ENCODE measurements at places on chromosomes 2 and 18.

DNA sequence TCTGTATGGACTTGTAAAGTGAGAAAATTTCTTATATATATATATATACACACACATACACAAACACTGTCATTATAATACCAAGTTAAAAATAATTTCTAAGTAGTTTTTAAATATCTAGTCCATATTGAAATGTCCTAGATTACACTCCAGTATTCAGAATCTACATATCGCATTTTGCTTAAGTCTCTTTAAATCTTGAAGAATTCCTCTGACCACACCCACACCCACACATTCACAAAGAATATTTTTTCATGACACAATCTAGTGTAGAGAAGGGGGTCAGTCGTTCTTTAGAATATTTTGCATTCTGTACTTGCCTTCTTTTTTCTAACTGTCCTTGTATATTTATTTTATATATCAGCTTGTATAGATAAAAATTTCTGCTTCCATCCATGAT, 509.7 kb downstream of the CCDC85A start:
- DNase-seq, result no peak

GRCh38 chr2:80392441-80392840, 87.9 kb upstream of the LRRTM1 start:
- no peak for DNase-seq

DNA sequence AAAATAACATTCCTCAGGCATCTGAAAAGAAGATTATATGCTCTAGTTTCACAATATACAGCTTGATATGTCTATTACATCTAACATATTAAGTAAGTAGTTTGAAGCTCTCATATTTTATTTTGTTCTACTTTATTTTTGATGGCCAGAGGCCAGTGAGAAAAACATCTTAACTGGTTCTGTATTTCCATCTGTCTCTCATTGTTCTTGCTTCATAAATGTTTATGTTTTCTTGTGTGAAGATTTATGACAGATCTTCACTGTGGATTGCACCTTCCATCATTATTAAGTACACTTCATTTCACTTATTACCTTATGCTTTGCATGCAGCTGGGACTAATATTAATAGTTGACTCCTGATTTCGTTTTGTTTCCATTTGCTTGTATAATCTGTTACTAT, 511.2 kb downstream of the TSN start:
- no peak for DNase-seq

DNA sequence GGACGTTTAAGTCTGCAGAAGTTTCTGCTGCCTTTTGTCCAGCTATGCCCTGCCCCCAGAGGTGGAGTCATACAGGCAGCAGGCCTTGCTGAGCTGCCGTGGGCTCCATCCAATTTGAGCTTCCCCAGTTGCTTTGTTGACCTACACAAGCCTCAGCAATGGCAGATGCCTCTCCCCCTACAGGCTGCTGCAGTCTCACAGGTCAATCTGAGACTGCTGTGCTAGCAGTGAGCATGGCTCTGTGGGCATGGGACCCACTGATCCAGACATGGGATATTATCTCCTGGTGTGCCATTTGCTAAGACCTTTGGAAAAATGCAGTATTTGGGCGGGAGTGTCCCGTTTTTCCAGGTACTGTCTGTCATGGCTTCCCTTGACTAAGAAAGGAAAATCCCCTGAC, 726.0 kb downstream of the ERBB4 start:
- DNase-seq, result no peak

- no peak for DNase-seq
Observed at GRCh38 chr2:98471402-98472131, 26.9 kb downstream of the INPP4A start.

DNA sequence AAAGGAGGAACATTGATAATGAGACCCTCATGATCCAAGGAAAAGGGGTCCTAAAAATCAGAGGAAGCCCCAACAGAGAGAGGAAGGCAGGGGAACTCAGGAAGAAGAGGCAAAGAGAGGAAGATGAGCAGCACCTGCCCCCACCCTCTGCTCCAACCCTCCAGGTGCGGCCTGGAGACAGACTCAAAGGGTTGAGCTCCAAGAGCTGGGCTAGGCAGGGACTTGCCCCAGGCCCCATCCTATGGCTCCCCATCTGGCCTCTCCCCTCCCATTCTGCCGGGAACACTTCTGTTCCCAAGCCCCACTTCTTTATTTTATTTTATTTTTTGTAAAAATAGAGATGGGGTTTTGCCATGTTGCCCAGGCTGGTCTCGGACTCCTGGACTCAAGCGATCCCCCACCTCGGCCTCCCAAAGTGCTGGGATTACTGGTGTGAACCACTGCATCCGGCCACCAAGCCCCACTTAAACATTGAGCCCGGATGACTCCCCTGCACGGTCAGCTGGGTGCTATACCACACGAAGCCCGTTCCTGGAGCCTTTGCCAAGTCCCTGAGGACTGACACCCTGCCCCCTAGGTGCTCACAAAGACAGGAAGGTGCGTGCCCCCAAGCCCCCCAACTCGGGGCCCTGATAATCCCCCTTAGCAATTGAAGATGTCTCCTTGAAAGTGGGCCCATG, 3.8 kb upstream of the GPR55 start:
- DNase-seq, result no peak

DNA sequence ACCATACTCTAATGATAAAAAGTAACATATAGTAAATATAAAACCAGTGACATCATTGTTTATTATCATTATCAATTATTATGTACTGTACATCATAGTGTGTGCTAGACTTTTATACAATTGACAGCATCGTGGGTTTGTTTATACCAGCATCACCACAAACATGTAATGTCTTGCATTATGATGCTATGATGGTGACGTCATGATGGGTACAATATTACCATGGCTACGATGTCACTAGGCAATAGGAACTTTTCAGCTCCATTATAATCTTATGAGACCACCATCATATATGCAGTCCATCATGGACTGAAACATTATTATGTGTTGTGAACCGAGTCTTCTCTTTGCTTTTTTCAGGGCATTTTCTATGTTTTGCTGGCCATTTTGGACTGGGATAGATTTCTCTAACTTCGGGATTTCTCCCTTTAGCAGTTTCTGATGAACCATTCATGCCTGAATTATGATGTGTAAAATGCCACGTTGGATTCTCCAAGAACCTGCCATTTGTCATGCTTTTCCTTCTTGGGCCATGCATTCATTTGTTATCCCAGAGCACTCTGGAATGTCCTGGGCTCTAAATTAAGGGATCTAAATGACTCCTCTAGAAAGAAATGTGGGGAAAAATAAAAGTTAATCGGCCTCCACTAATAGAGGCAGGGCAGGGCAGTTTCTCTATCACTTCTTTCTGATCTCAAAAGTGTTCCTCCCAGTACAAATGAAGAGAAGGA, 325.6 kb upstream of the TNP1 start:
- no peak for DNase-seq

DNA sequence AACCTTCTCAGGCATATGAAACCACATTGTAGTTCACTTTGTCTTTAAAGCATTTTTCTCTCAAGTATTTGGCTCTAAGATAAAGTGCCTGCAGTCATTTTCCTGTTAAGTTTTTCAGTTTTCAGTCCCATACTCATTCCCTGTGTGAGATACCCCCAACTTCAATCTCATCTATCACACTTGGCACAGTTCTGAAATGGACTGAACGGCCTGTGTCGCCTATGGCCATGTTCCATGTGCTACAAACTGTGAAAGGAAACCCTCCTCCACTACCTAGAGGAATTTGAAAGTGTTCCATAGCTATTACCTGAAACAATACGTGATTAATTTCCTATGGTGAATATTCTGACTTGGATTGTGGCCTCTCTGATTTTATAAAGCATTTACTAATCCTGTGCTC, 319.1 kb downstream of the CTNNA2 start:
- DNase-seq, result no peak

GRCh38 chr2:160489111-160489510, 4.5 kb downstream of the RBMS1 start:
- DNase-seq, result no peak

GRCh38 chr2:9952286-9952737, 819 bp downstream of the GRHL1 start:
- no peak for DNase-seq

- no peak for DNase-seq
Observed at GRCh38 chr18:7259475-7259874, 28.6 kb downstream of the LRRC30 start.

DNA sequence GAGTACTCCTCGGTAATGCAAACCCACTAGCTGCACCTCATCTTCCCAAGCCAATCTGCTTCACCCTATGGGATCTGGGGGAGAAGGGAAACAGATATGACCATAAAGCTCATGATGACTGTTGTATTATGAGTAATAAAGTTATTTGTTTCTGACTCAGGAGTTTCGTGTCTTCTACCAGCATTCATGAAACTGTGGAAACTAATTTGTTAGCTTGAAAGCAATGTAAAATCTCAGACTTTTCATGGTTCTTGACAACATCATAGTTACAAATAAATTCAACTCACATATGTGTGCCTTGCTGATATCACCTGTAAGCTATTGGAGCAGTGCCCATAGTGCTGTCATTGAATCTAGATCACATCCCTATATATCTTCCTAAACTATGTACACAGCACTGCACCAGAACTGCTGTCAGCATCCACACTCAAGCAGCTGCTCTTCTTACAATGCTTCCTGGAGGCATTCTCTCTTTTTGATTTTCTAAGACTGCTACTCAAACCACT, 135.6 kb upstream of the KYNU start:
- DNase-seq, result no peak

GRCh38 chr18:36396190-36396589, 98.7 kb downstream of the FHOD3 start:
- no peak for DNase-seq

DNA sequence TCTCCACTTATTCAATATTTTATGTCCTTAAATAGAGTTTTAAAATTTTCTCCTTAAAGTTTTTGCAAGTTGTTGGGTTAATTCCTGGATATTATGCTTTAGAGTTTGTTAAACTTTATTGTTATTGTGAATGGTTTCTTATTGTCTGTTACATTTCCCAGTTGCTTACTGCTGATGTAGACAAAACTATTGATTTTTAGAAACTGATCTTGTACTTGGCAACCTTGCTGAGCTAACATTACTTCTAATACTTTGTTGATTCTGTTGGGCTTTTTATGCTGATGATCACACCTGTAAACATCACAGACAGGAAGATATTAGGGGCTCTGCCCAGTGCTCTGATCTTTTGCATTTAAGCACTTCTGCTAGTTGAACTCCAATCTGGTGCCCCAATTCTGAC, 2.8 kb upstream of the CLIP4 start:
- DNase-seq, result no peak

DNA sequence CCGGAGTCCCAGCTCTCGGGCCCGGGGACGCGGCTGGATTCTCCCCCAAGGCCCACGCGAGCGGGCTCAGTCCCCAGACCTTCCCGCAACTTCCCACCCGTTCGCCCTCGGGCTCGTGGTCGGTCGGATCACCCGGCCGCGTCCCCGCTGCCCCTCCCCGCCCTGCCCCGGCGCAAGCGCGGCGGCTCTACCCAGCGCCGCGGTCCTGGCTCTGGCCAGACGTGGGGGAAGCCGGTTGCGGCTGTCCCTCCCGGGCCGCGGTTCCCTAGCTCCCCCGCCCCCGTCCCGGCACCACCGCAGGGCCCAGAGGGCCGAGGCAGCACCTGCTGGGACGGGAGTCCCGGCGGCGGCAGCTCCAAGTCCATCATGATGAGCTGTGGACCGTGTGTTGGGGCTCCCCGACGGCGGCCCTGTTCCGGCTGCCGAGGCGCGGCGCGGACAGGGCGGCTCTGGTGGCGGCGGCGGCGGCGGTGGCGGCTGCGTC, 276 bp downstream of the NFE2L2 start:
- no peak for DNase-seq

DNA sequence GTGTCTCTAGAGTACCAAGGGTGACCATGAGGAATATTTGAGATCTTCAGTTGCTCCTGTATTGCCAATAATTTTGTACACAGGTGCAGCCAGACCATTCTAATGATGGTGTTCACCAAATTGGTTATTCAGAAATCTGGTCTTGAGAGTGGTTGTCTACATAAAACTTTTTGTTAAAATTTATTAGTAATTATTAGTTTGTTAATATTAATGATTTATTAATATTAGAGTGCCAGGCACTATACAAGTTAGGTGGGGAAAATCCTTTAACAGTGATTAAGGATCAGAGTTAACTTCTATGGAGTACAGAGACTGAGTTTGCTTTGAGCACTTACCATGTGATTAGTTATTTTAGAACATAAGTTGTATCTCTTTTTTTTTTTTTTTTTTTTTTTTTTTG, 9.0 kb downstream of the EIF5B start:
- no peak for DNase-seq

GRCh38 chr2:173948842-173949241, 16.3 kb downstream of the SP3 start:
- DNase-seq, result no peak

- no peak for DNase-seq
Observed at GRCh38 chr2:112834396-112835037, 2.1 kb downstream of the IL1B start.

GRCh38 chr2:74416778-74417177, 4.6 kb downstream of the C2orf81 start:
- DNase-seq, result no peak
